Dorsolateral prefrontal cortex (tissue), 122 donors: ENCODE measurements at places on chromosomes 2 and 18.

GRCh38 chr18:8322486-8322885 lies 286.8 kb upstream of the RAB12 start:
- DNase-seq, result no peak

DNA sequence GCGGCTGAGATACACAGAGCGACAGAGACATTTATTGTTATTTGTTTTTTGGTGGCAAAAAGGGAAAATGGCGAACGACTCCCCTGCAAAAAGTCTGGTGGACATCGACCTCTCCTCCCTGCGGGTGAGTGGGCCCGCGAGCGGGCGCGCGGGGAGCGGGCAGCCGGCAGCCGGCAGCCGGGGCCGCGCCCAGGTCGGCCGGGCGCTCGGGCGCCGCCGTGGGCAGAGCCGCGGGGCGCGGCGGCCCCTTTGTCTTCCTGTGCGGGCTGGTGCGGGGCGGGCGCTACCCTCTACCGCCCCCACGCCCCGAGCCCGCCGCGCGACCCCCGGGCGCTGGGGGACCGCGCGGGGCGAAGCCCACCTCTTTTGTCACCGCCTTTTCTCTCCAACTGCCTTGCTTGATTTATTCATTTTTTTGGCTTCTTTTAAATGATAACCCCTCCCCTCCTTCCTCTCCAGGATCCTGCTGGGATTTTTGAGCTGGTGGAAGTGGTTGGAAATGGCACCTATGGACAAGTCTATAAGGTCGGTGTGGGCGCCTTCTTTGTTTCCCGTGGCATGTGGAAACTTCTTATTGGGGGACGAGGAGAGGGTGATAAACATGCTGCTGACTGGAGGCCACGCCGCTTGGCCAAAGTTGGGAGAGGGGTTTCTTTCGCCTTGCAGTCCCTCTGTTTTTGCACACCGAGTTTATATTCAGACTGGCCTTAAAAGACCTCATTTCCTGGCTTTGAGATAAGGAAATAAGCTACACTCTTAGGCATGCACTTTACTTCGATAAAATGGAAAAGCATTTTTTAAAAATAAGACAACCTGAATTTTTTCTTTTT lies 722 bp downstream of the MAP4K4 start:
- DNase-seq, result no peak

- DNase-seq, result no peak
Observed at GRCh38 chr2:176035013-176035691, 33.1 kb upstream of the LNPK start.

- no peak for DNase-seq
Observed at GRCh38 chr2:38945372-38945771, 55.7 kb downstream of the ARHGEF33 start.

- no peak for DNase-seq
Observed at GRCh38 chr18:45938488-45938935, 28.6 kb downstream of the EPG5 start.

DNA sequence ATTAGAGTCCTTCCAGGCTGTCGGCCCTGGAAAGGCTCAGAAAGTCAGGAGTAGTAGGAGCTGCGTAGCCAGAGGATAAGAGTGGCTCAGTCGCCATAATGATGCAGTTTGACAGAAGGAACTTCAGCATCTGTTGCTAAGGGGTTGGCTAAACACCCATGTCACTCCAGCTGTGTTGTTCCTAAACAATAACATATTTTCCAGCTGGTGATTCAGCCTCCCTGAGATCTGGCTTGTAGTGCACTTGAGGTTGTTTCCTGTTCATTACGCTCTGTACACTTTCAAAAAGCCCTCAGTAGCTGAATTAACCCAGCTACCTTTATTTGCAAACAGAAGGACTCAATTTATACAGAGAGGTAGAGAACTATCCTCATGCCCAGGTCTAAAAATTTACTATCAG lies 39.7 kb upstream of the EPAS1 start:
- no peak for DNase-seq

GRCh38 chr2:161170377-161170776 lies 10.1 kb downstream of the TANK start:
- DNase-seq, result no peak

GRCh38 chr2:114442510-114442909 lies at the start of gene DPP10:
TSS of gene DPP10 (plus strand) at chr2:114442641.
- no peak for DNase-seq
